ENCODE measurements at places on chromosomes 7 and 10. TPM values are rescaled to one million over a fixed set of nuclear protein-coding genes. Genes with fewer than 3 reads are reported as not detected.

GRCh38 chr10:97140049-97140846, 45.5 kb downstream of the SLIT1 start:
- H3K27ac ChIP-seq: no peak overlapping the region
- H3K36me3 ChIP-seq: no peaks in the 10 kb centered on the region
- DNase-seq: no peak

- no peak overlapping the region for H3K4me3 ChIP-seq
- DNase-seq: peak; percentile 44
- 0 out of 2 replicates have a peak overlapping the region, but pooled peaks have one; percentile 25 for H3K27ac ChIP-seq
These were observed 9.6 kb downstream of the ATP5F1C start for GRCh38 chr10:7797582-7797981.

DNA sequence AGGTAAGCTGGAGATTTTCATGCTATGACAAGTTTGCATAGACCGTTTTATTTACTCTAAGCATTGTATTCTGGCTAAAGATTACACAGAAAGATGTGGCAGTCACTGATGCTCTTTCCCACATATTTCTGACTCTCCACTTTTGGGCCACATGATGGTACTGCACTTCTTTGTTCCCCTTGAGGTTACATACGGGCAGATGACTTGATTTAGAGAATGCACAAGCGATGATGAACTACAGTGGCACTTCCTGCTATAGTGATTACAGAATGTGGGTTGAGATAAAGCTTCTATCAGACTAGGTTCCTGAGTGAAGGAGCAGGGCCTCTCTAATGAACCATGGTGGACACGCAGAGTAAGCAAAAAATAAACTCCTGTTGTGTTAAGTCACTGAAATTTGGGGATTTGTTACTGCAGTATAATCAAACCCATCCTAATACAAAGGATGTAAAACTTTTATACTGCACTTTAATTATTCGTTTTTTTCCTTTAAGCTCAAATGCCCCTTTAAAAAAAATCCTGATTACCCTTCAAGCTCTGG, 177.9 kb downstream of the TAX1BP1 start:
- H3K4me3 ChIP-seq: no peak overlapping the region
- peak overlapping the region; percentile 6 for H3K27ac ChIP-seq
- peaks cover 43% of the 10 kb centered on the region for H3K4me1 ChIP-seq
- DNase-seq: peak; percentile 64
- H3K27me3 ChIP-seq: no peaks in the 10 kb centered on the region

DNA sequence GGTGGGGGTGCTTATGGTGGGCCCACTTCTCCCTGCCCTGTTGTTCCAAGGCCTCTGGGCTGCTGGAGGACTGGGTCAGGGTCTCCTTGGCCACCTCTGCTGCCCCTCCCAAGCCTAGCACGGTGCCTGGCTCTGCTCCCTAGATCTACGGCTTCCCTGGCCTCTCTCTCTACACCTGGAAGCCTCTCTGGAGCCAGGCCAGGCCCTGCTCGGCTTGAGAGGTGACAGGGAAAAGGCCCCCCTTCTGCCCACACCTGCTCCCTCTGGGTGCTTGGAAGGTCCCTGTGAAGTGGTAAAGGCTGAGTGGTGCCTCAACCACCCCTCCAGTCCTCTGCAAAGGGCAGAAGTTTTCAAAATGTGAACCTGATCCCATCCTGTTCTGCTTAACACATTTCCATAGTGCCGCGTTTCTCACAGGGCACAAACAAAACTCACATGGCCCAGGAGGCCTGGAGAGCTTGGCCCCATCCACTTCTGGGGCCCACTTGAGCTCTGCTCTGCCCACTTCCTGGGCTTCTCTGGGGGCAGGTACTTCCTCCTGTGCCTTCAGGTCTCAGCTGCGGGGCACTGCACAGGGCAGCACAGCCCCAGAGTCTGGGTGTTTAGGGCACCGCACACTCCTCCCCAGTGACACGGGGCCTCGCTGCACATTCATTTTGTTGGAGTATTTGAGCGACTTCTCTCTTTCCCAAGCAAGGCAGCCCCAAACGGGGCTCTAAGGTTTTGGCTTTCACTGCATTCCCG, 169.9 kb downstream of the PIP4K2A start:
- no peaks in the 10 kb centered on the region for H3K36me3 ChIP-seq
- H3K27ac ChIP-seq: no peak overlapping the region
- no peak for DNase-seq
- H3K27me3 ChIP-seq: no peaks in the 10 kb centered on the region

GRCh38 chr7:882336-883035, 6.1 kb downstream of the GET4 start:
- no peaks in the 10 kb centered on the region for H3K27me3 ChIP-seq
- no peak overlapping the region for H3K4me3 ChIP-seq
- no peak overlapping the region for H3K27ac ChIP-seq
- no peak for DNase-seq

- no peak for DNase-seq
- no peaks in the 10 kb centered on the region for H3K27me3 ChIP-seq
- no peaks in the 10 kb centered on the region for H3K4me1 ChIP-seq
These were observed 89.2 kb downstream of the DIP2C start for GRCh38 chr10:600234-600633.

DNA sequence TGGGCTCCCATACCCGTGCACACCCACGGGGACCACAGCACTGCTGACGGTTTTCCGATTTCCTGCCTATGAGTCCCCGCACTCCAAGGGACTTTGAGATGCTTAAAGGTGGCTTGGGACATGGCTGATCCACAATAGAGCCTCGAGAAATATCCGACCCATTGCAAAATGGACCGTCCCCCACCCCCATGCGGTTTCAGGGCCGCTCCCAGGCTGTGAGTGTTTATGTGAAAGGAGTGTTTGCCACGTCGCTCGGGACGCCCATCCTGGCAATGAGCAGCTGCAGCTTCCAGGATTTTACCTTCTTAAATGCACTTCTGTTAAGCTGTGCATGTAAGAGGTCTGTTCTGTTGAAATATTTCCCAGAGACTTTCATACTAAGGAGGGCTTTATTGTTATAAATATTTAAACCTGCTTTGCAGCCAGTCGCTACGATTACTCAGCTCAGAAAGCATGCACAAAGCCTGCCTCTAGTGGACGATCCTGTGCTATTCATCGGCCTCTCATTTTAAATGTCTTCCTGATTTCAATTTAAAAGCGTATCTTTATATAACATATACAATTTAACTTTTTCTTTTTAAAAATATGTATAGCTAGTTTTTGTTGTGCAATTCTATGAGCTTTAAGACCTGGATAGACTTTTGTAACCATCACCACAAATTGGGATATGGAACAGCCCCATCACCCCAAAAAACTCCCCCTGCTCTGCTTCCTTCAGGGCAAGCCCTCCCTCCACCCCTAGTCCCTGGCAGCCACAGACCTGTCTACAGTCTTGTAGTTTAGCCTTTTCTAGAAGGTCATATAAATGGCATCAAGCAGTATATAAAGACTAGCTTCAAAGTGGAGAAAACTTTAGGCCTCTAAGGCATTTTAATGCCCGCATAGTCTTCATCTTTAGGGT, 418.3 kb downstream of the PAXIP1 start:
- H3K4me1 ChIP-seq: no peaks in the 10 kb centered on the region
- H3K27me3 ChIP-seq: no peaks in the 10 kb centered on the region
- DNase-seq: peak; percentile 13
- no peak overlapping the region for H3K4me3 ChIP-seq
- no peaks in the 10 kb centered on the region for H3K36me3 ChIP-seq

DNA sequence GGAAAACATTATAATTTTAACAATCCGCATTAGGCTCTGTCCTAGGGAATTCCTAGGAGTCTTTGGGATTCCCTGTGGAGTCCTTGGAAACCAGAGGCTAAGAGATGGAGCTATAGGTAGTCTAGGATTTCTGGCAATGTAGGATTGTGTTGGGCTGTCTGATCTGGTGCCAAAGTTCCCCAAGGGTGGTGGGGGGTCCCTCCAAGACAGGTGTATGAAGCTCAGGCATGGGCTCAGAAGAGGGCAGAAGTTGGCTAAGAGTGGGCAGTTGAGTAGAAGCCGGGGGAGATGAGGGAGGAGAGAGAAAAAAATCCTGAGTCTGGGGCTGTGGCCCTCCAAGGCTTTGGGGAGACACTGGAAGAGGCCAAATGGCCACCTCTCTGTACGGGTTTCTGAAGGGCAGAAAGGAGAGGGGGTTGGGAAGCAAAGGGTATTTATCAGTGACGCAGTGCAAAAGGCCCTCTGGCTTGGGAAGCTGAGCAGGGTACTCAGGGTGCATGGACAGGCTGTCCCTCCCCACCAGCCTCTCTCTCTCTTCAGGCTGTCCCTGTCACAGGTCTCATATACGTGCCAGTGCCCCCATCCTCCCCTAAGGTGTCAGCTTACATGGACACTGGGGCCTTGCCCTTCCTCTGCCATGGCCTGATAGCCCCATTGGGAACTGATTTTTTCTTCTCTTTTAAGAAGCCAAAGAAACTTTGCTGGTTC, 929 bp downstream of the HOXA6 start:
- no peaks in the 10 kb centered on the region for H3K27me3 ChIP-seq
- H3K4me3 ChIP-seq: no peak overlapping the region
- H3K36me3 ChIP-seq: peaks cover 13% of the 10 kb centered on the region
- H3K27ac ChIP-seq: no peak overlapping the region

GRCh38 chr7:102279537-102280400, 6.9 kb upstream of the SH2B2 start:
- no peak overlapping the region for H3K4me3 ChIP-seq
- no peaks in the 10 kb centered on the region for H3K36me3 ChIP-seq
- no peaks in the 10 kb centered on the region for H3K4me1 ChIP-seq
- H3K27ac ChIP-seq: no peak overlapping the region
- H3K27me3 ChIP-seq: no peaks in the 10 kb centered on the region
- peak; percentile 56 for DNase-seq

- no peaks in the 10 kb centered on the region for H3K4me1 ChIP-seq
- no peak overlapping the region for H3K4me3 ChIP-seq
- no peaks in the 10 kb centered on the region for H3K27me3 ChIP-seq
- H3K36me3 ChIP-seq: no peaks in the 10 kb centered on the region
These were observed 56.0 kb downstream of the NDUFB2 start for GRCh38 chr7:140752533-140752932.

GRCh38 chr10:122435212-122435827, 19.1 kb upstream of the ARMS2 start:
- H3K36me3 ChIP-seq: no peaks in the 10 kb centered on the region
- H3K27ac ChIP-seq: no peak overlapping the region
- DNase-seq: peak; percentile 75

GRCh38 chr7:82959528-82959927, 203.2 kb downstream of the PCLO start:
- no peak overlapping the region for H3K27ac ChIP-seq
- no peaks in the 10 kb centered on the region for H3K36me3 ChIP-seq
- no peak overlapping the region for H3K4me3 ChIP-seq
- DNase-seq: no peak

- no peak overlapping the region for H3K27ac ChIP-seq
- H3K36me3 ChIP-seq: peaks cover 3% of the 10 kb centered on the region
- no peak overlapping the region for H3K4me3 ChIP-seq
- H3K27me3 ChIP-seq: no peaks in the 10 kb centered on the region
- DNase-seq: no peak
These were observed 105.1 kb downstream of the PIP4K2A start for GRCh38 chr10:22609251-22609650.

DNA sequence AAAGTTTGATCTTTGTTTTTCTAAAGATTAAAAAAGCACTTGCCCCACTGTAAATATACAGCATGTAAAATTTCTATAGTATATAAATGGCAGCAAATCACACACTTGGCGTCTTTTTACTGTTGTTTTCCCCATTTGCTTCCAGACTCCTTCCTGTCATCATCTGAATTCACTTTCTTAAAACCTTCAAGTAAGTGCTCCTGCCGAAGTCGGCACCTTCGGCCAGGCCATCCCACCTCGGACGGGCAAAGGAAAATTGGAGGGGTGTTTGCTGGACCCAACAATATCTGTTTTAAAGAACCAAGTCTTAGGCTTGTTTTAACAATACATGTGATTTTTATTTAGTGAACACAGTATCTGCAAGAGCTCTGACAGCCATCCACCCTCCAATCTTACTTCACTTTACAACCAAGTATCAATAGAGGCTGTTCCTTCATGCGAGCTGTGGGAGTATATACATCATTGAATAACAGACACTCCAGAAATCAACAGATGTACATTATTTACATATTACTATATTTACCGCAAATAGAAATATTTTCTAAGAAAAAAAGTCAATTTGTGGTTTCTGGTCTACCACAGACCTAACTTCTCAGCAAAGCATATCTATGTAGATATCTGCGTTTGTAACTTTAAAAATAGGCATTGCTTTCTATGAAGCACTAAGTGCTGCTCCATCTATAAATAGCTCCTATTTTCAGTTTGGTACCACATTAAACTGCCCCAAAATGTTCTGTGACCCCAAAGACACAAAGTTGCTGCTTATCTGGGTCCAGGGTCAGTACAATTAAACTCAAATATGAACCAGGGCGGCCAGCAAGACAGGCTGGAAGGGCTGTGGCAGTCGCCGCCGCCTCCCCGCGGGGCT, 110.7 kb downstream of the CYTH3 start:
- H3K27ac ChIP-seq: no peak overlapping the region
- no peak overlapping the region for H3K4me3 ChIP-seq
- H3K27me3 ChIP-seq: no peaks in the 10 kb centered on the region
- no peaks in the 10 kb centered on the region for H3K4me1 ChIP-seq

DNA sequence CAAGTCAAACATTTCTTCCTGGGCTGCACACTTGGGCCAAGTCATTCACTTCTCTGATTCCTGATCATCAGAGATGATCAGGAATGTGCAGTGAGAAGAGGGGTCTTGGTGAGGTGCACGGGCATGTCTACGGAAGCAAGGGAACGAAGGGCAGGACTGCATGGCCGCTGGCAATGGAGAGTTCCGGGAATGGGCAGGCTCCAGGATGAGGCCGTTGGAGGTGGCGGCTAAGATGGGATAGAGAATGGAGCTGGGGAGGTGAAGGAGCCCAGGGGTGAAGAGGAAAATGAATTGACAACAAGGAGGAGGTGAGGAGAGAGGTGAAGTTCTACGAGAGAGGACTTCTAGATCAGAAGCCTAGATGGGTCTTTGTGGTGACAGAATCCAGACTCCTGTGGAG, 260.0 kb downstream of the GRID1 start:
- H3K27me3 ChIP-seq: no peaks in the 10 kb centered on the region
- H3K4me3 ChIP-seq: no peak overlapping the region
- DNase-seq: no peak
- H3K36me3 ChIP-seq: no peaks in the 10 kb centered on the region
- no peaks in the 10 kb centered on the region for H3K4me1 ChIP-seq

- H3K4me3 ChIP-seq: no peak overlapping the region
- no peaks in the 10 kb centered on the region for H3K4me1 ChIP-seq
- no peak for DNase-seq
- H3K27ac ChIP-seq: no peak overlapping the region
These were observed 14.4 kb upstream of the STARD3NL start for GRCh38 chr7:38163671-38164070.

Gene NAT16
- total RNA-seq: not detected

Gene ADRA2A
- total RNA-seq: not detected

Gene TDRD1
- total RNA-seq: not detected

Gene CABCOCO1
- not detected for total RNA-seq

Gene PNLIP
- total RNA-seq: not detected

Gene RASA4
- total RNA-seq: 15.8 TPM

Gene PON3
- total RNA-seq: not detected

Gene LRGUK
- total RNA-seq: 1.0 TPM

Gene C10orf95
- 1.6 TPM for total RNA-seq
